ENCODE measurements at places on chromosomes 12 and 14.

DNA sequence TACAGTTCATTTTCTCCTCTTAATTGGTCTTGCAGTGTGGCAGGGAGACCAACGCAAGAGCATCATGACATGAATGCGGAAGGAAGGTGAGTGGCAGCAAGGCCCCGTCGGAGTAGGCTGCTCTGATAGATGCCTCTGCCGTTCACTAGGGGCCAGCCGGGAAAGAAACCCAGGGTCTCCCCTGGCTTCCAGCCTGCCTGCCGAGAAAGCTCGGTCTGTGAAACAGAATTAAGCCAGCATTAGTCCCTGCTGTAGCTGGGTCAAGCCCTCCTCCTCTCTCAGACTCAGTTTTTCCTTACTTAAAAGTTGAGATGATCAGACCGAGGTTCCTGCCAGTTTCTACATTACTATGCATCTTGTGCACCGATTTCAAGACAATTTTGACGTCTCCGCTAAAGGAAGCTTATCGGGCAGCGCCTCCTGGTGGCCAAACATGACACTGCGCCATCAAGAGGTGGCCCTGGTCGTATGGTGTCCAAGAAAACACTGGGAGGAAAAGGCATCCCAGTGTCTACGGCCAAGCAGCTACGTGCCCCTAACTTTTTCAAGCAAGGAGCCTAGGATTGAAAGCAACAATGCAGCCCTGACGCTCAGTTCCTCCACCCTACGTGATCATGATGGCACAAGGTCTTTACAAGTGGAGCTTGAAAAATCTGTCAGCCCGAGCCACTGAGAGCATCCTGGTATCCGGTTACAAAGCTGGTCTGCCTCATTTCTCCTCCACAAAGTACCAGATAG is 131.6 kb downstream of the KSR2 start:
- DNase-seq = peak; percentile 83

GRCh38 chr12:122726080-122726558 is 4.5 kb downstream of the HCAR1 start:
- DNase-seq = peak; percentile 30

DNA sequence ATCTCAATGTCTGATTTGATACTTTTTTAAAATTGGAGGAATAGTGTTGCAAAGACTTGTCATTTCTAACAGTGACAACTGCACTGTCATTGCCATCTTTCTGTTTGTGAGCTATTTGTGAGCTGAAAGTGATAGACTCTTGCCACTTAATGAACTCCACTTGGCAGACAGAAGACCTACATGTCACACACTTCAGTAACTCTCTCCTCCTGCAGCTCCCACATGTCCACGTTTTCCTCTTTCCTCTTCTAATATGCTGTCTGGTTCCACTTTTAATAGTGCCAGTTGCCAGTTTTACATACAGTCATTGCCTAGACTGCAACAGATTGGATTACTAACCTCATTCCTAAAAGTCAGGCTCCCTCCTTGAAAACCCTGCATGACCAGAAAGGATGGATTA is 121.5 kb downstream of the CAPZA3 start:
- no peak for DNase-seq

- DNase-seq = no peak
These were observed 164.2 kb downstream of the CHST11 start for GRCh38 chr12:104620837-104621531.

GRCh38 chr14:22482782-22483553 is 106.1 kb downstream of the DAD1 start:
- DNase-seq = no peak

DNA sequence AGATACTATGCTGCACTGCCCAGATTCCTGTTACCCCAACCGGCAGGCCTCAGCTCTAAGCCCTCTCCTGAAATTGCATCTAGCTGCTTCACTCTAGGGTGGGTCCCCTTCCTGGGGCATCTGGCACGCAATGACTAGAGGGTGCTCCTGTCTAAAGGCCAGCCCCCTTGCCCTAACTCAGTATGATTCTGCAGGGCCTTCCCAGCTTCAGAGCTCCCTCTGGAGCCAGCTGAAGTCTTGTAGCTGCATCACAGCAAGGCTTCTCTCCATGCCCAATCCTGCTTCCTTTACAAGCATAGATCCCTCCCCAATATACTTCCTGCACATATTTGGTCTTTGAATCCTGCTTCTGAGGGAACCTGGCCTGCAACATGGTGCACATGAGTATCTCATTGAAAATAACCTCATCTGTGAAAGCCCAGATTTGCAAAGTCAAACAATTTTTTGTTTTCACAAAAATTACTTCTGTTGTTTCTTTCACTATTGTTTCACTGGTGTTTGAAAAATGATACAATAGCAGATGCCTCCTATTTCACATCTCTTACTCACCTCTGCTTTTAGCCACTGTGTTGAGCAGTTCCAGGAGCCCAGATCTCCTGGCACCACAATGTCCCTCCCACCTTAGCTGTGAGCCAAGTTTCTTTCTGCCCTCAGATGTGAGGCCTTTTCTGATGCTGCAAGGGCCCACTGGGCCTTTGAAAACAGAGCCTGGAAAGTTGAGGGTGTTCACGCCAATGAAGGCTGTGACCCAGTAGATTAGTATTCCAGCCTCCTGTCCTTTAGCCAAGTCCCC is 169.5 kb upstream of the EGLN3 start:
- no peak for DNase-seq

- DNase-seq = no peak
These were observed 90.2 kb upstream of the TMTC2 start for GRCh38 chr12:82596483-82596882.

DNA sequence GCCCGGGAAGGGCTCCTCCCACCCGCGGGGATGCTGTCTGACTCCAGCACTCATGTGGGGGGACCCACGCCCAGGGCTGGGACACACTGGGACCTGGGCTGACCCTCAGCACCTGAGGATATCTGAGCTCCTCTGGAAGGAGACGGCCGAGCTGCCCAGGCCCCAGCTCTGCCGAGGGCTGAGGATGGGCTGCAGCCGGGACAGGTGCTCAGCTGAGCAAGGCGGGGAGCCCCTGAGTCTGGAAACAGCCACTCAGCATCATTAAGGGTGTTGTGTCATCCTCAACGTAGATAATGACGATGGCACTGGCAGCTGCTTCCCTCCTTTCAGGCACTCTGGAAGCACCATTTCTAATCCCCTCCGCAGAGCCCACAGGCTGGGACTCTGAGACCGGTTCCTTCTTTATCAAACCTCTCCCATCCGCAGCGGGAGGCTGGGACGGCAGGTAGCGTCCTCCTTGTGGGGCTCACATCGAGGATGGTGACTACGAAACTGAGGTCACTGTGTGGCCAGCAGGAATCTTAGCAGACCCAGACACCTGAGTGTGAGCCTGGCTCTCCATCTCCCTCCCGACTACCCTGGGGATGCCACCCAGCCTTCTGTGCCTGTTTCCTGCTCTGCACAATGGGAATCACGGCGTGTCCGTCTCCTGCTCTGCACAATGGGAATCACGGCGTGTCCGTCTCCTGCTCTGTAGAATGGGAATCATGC is 26.7 kb upstream of the SFSWAP start:
- DNase-seq = no peak

GRCh38 chr12:45234139-45234865 is 18.4 kb downstream of the ANO6 start:
- DNase-seq = peak; percentile 75

GRCh38 chr14:78863143-78863542 is 693.0 kb downstream of the NRXN3 start:
- peak; percentile 73 for DNase-seq

All from iPS-NIHi11 (cell line).